Testis (tissue), 5 donors: ENCODE measurements at places on chromosomes 7 and 10. TPM values are rescaled to one million over a fixed set of nuclear protein-coding genes. Genes with fewer than 3 reads are reported as not detected.

- no peak for DNase-seq
- no peak overlapping the region for H3K27ac ChIP-seq
- H3K4me1 ChIP-seq: no peaks in the 10 kb centered on the region
These were observed 107.2 kb upstream of the FAM133B start for GRCh38 chr7:92697414-92697813.

GRCh38 chr10:4719036-4719435 lies 107.0 kb upstream of the AKR1E2 start:
- H3K36me3 ChIP-seq: no peaks in the 10 kb centered on the region
- H3K4me1 ChIP-seq: no peaks in the 10 kb centered on the region
- H3K4me3 ChIP-seq: no peak overlapping the region
- no peaks in the 10 kb centered on the region for H3K27me3 ChIP-seq
- H3K27ac ChIP-seq: no peak overlapping the region

GRCh38 chr10:89367529-89367928 lies 10.3 kb upstream of the IFIT1B start:
- no peak overlapping the region for H3K27ac ChIP-seq
- H3K27me3 ChIP-seq: no peaks in the 10 kb centered on the region
- H3K4me3 ChIP-seq: no peak overlapping the region
- no peak for DNase-seq
- peaks cover 13% of the 10 kb centered on the region for H3K4me1 ChIP-seq

DNA sequence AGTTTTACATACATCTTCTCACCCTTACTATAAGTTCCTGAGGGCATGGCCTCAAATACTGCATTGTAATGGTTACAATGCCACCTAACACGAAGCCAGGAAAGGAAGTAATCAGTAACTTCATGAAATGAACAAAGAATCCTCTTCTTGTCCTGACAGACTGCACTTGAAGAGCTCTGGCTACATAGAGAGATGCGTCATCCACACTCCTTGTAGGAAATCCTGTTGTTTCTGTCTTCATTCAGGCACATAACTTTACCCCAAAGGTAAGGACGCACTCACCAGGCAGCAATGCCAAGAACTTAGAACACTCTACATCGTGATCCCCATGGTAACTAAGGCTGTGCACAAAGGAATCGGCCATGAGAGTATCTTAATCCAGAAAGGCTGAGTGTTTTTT lies 80.3 kb upstream of the ARID5B start:
- no peaks in the 10 kb centered on the region for H3K27me3 ChIP-seq
- no peaks in the 10 kb centered on the region for H3K36me3 ChIP-seq
- no peak overlapping the region for H3K27ac ChIP-seq
- DNase-seq: no peak
- H3K4me1 ChIP-seq: no peaks in the 10 kb centered on the region
- no peak overlapping the region for H3K4me3 ChIP-seq

DNA sequence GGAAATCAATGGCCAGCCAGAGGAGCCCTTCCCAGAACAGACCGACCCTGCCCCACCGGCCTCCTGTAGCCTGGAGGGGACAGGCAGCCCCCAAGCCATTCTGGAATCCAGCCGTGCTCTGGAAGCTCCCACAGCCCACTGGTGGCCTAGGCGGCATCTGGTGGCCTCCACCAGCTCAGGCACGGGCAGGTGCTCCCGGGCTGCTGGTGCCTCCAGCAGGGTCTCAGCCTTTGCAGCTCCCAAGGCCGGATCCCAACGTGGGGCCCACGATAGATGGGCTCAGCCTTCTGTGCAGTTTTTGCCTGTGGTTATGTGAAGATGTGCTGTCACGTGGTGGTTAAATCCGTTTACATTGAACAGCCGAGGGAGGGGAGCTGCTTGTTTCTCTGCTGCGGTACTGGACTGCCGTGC lies 44.4 kb downstream of the JAKMIP3 start:
- H3K27ac ChIP-seq: no peak overlapping the region
- H3K4me3 ChIP-seq: no peak overlapping the region
- H3K27me3 ChIP-seq: no peaks in the 10 kb centered on the region
- no peaks in the 10 kb centered on the region for H3K36me3 ChIP-seq
- no peak for DNase-seq

DNA sequence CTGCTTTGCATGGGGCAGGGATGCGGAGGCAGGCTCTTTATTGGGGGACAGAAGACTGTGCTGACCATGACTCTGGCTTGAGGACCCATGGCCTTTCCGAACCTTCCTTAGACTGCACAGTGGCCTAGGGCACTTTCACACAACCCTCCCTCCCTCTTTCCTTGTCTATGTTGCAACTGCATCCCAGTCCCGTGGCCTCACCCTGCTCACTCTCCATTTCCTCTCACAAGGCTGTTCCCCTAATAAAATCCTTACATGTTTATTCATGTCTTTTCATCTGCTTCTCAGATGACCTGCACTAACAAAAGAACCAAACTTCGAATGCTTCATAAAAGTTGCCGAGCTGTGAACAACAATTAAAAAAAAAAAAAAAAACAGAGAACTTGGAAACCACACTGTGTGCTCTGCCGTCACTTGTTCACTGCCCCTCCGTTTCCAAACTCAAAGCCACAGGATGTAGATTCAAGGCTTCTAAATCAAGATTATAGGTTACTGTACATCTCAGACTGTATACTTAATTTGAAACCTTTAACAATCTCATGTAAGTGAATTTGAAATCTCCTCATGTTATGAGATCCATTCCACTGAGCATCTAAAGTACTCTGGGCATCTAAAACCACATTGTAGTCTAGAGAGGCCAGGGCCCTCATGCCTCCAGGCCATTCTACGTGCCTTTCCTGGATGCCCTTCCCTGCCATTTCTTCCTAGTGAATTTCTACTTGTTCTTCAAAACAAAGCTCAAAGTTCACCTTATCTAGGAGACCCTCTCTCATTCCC lies 265.9 kb downstream of the SNX13 start:
- H3K27ac ChIP-seq: no peak overlapping the region
- H3K4me3 ChIP-seq: no peak overlapping the region
- H3K27me3 ChIP-seq: no peaks in the 10 kb centered on the region
- DNase-seq: no peak
- peaks cover under 1% of the 10 kb centered on the region for H3K4me1 ChIP-seq

DNA sequence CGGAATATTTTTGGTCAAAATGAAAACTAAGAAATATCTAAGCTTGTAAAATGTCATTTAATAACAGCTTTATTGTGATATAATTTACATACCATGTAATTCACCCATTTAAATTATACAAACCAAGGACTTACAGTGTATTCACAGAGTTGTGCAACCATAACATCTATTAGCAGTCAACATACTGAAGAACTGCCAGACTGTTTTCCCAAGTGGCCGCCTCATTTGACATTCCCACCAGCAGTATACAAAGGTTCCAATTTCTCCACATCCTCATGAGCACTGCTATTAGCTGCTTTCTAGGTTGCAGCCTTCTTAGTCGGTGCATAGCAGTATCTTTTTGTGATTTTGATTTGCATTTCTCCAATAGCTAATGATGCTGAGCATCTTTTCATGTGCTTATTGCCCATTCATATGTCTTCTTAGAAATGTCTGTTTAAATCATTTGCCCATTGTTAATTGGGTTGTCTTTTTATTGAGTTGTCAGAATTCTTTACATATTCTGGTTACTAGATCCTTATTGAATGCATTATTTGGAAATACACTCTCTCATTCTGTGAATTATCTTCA lies 153.0 kb upstream of the FGFR2 start:
- no peak overlapping the region for H3K4me3 ChIP-seq
- DNase-seq: no peak
- H3K4me1 ChIP-seq: no peaks in the 10 kb centered on the region
- no peaks in the 10 kb centered on the region for H3K36me3 ChIP-seq

- no peak for DNase-seq
- H3K4me1 ChIP-seq: no peaks in the 10 kb centered on the region
- H3K36me3 ChIP-seq: no peaks in the 10 kb centered on the region
- H3K27me3 ChIP-seq: no peaks in the 10 kb centered on the region
- no peak overlapping the region for H3K27ac ChIP-seq
- no peak overlapping the region for H3K4me3 ChIP-seq
These were observed 59.6 kb upstream of the TRIM24 start for GRCh38 chr7:138400400-138400886.

SEMA3C gene
- 78.8 TPM for total RNA-seq

FRAT2 gene
- total RNA-seq: 37.0 TPM

PILRA gene
- 12.0 TPM for total RNA-seq

TUBAL3 gene
- total RNA-seq: 0.93 TPM

DPYSL4 gene
- total RNA-seq: 21.0 TPM

AGAP9 gene
- total RNA-seq: 17.5 TPM

GNAT3 gene
- not detected for total RNA-seq

WASL gene
- total RNA-seq: 69.3 TPM

SLC18A2 gene
- total RNA-seq: 2.4 TPM

UPK3B gene
- total RNA-seq: 27.1 TPM
